Progenitor cell of endocrine pancreas (in vitro differentiated cells): ENCODE measurements at places on chromosomes 6 and 20.

GRCh38 chr6:150531957-150532356 is 67.7 kb upstream of the PLEKHG1 start:
- no peak for DNase-seq

DNA sequence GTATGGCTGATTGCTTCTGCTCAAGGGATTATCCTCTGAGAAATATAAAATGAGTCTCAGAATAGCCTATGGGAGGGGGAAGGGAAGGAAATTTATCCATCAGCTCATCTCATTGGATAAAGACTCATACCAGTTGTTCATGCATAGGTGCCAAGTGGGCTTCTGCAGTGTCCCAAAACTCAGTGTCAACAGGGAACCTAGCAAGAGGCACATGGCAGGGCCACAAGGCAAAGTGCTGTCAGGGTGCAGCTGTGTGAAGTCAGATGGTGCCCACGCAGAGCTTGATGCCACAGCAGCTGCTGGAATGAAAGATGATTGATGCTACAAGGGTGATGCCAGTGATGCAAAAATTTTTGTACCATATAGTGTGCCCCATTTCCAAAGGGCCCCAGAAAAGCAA is 3.2 kb upstream of the CHD6 start:
- DNase-seq, result no peak

DNA sequence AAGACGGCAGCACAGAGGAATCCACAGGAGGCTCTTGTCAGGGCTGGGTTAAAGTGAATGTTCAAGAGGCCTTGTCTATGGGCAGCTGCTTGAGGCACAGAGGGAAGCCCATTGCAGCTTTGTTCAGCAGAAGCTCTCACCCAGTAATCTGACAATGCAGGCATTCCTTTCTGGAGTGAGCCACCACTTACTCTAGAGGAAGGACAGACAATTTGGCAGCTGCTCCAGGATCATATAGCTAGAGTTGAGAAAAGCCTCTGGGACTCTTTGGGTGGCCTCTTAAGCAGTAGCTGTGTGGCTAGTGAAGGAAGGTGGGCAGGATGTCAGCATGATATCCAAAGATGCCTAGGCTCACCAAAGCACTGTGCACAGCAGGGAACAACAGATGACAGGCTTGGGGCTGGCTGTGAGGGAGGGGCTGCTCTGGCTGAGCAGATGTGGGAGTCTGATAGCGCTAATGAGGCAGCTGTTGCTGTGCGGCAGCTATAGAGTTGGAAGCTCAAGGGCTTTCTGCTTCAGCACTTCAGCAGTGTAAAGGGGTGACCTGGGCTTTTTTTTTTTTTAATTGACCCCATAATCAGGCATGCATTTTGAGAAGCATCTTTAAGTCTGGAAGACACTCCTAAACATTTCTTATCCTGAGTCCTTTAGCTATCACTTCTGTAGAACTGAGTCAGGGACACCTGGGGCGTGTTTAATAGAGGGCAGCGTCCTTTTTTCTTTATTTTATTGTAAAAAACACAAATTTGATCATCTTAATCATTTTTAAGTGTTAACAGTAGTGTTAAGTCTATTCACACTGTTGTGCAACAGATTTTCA is 27.2 kb downstream of the CMTR1 start:
- DNase-seq, result no peak

- DNase-seq, result no peak
Measured at GRCh38 chr6:167745670-167746389, 80.9 kb upstream of the AFDN start.

DNA sequence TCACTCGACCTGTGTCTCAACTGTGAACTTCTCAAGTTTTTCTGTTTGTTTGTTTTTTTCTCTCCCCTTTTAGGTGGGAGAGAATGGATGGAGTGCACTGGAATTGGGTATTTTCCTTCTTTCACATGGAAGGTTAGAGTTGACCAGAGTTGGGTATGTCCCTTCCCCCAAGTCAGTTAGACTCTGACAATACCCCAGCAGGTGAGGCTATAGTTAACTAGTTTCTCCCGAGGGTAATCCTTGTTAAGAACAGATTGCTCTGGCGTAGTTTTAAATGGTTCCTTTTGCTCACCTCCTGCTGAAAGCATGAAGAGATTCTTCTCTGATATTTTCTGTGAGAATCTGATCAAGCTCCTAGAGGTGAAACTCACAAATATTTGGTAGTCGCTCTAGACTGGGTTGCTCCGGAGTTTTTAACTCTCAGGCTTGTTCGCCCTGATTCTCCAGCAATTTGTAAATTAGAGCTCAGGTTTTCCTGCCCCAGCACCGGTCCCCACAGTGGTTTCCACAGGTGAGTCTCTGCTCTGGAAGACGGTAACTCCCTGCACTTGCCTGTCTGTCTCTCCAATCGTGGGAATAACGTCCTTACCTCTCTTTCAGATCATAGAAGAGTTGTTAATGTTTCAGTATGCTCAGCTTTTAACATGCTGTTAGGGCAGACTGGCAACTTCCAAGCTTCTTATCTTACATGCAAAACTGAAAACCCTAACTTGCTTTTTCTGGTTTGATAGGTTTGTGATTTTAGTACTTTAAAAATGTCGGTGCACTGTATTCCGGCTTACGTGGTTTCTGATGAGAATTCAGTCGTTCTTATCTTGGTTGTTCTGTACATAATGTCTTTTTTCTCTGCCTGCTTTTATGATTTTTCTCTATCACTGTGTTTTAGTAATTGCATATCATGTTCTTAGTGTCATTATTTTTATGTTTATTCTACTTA is 111.2 kb upstream of the HIVEP1 start:
- DNase-seq, result no peak

DNA sequence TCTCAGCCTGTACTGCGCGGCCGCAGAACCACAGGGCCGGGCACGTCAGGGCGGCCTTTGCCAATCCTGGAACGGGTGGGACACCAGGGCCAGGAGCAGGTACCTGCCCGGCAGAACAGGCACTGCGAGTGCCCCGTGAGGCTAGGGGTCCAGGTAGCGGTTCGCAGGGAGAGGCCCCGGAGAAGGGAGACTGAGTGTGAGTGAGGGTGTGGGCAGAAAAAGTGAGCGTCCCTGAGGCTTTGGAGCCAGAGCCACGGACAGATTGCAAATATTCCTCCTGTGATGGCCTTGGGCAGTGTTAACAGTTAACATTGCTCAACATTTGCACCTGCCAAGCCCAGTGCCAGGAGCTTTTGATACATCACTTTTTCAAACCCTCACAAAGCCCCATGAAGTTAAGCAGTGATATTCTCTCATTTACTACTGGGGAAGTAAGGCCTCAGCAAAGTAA is 491 bp downstream of the GNMT start:
- DNase-seq, result no peak
